GM12878 (cell line): ENCODE measurements at places on chromosomes 16 and 17.

DNA sequence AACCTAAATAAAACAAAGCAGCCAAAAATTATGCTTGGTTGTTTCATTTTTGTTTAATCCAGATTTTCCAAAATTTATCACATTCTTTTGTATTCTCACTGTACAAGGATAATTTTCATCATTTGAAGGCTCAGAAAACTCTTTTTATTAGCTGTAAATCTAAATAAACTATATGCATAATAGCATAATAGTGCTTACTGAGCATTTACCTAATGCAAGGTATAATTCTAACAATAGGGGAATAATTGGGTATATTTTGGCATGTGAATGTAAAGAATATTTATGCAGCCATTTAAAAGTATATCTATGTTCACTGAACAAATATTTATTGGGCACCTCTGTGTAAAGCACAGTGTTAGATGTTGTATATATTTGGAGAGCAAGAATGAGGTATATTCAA is 17.0 kb downstream of the PALB2 start:
- no peak for DNase-seq
- H3K4me3 ChIP-seq, result no peak overlapping the region
- no peaks in the 10 kb centered on the region for H3K4me1 ChIP-seq
- H3K36me3 ChIP-seq, result peaks cover 16% of the 10 kb centered on the region
- no peaks in the 10 kb centered on the region for H3K27me3 ChIP-seq
- no peak overlapping the region for H3K27ac ChIP-seq

GRCh38 chr17:69047368-69048263 is 13.1 kb downstream of the ABCA9 start:
- no peak overlapping the region for H3K27ac ChIP-seq
- no peaks in the 10 kb centered on the region for H3K4me1 ChIP-seq
- H3K4me3 ChIP-seq, result no peak overlapping the region

DNA sequence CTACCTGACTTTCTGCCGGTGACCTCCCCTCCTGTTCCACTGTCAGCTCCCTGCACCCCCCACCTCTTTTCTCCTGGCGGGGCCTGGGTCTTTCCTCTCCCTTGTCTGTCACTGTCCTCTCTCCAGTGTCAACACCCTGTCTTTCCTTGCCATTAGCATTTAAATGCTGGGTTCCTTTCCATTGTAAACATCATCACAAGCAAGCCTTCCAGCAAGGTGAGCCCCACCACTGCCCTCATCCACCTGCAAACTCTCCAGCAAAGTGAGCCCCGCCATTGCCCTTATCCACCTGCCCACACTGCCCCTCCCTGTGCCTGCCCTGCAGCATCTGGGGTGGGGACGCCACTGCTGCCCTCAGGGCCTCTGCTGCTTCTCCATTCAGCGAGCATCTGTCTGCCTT is 195.0 kb downstream of the ENGASE start:
- H3K27ac ChIP-seq, result no peak overlapping the region
- no peak overlapping the region for H3K4me3 ChIP-seq
- no peaks in the 10 kb centered on the region for H3K27me3 ChIP-seq
- no peaks in the 10 kb centered on the region for H3K36me3 ChIP-seq

DNA sequence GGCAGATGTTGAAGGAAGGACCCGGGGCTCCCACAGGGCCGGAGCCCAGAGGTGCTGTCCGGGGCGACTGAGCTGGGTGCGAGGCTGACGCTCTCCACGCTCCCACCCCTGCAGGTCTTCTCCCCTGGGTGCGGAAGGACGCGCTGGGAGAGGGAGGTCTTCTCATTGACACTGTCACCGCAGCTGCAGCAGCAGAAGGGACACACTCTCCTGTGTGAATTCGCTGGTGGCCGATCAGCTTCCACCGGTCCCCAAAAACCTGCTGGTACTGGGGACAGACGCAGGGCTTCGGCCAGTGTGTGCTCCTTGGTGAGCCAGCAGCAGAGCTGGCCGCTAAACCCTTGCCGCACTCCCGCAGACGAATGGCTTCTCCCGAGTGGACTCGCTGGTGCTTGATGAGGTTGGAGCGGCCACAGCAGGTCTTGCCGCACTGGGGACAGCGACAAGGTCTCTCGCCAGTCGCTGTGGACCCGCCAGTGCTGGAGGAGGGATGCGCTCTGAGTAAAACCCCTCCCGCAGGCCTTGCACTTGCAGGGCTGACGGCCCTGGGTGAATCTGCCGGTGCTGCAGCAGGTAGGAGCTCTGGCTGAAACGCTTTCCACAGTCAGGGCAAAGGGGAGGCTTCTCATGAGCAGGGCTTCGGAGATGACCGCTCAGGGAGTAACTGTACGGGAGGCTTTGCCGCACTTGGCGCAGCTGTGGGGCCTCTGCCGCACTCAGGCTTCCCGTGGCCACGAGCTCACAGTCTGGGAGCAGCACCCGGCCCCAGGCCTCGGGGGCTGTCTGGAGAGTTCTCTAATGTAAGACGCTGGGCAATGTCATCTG is 6.2 kb downstream of the ZNF843 start:
- H3K27ac ChIP-seq, result no peak overlapping the region
- no peak for DNase-seq
- no peaks in the 10 kb centered on the region for H3K36me3 ChIP-seq
- no peak overlapping the region for H3K4me3 ChIP-seq

- no peak for DNase-seq
- H3K27me3 ChIP-seq, result no peaks in the 10 kb centered on the region
- no peaks in the 10 kb centered on the region for H3K4me1 ChIP-seq
- H3K4me3 ChIP-seq, result no peak overlapping the region
These were observed 556 bp upstream of the MYH2 start for GRCh38 chr17:10550014-10550413.

DNA sequence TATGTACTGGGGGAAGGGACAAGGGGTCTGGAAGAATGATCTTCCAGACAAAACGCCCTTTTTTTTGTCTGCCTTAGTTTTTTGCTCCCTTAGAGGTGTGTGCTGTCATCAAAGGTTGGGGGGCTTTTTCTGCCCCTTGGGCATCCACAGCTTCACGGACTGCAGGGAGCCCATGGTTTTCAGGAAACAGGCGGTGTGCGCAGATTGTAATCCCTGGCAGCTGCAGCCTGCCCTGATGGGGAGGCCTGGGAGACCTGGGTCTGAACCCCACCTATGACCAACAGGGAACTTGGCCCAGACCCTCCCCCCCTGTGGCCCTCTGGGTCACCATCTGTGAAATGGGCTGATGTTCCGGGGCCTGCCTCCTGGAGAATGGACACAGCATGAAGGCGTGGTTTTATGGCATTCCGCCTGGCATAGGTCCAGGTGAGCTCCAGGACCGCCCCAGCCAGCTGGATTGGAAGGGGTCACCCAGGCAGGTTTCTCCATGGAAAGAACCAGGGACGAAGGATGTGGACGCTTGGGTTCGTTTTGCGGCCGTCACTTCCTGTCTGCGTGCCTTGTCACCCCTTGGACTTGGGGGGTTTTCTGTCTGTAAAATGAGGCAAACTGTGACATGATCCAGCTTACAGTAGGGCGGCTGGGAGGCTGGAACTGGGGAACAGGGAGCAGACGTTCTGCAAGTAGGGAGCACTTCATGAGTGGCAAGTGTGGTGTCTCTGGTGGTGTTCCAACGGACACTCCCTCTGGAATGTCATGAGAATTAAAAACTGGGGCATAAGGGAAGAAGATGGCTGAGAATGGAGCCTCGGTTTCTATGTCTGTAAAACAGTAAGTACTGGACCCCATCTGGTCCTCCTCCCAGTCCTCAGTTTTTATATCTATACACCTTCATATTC is 1.5 kb downstream of the CPNE2 start:
- peak overlapping the region; percentile 66; the same call in 1 of the 2 replicates for H3K4me3 ChIP-seq
- H3K36me3 ChIP-seq, result no peaks in the 10 kb centered on the region
- no peaks in the 10 kb centered on the region; the same call in none of the 2 replicates for H3K27me3 ChIP-seq
- H3K4me1 ChIP-seq, result no peaks in the 10 kb centered on the region; the same call in none of the 2 replicates
- DNase-seq, result no peak

- H3K36me3 ChIP-seq, result no peaks in the 10 kb centered on the region
- no peak overlapping the region for H3K27ac ChIP-seq
- no peaks in the 10 kb centered on the region; the same call in 1 of the 2 replicates for H3K27me3 ChIP-seq
- peaks cover 2% of the 10 kb centered on the region; the same call in 1 of the 2 replicates for H3K4me1 ChIP-seq
- no peak overlapping the region for H3K4me3 ChIP-seq
These were observed 54.0 kb downstream of the GAS7 start for GRCh38 chr17:10144456-10144855.
